ENCODE measurements at places on chromosomes 5 and 9.
A peak's percentile ranks its signal among the peaks of the same experiment; 100 is the strongest.

GRCh38 chr5:71810023-71810422, 90.9 kb downstream of the CARTPT start:
- DNase-seq = no peak

DNA sequence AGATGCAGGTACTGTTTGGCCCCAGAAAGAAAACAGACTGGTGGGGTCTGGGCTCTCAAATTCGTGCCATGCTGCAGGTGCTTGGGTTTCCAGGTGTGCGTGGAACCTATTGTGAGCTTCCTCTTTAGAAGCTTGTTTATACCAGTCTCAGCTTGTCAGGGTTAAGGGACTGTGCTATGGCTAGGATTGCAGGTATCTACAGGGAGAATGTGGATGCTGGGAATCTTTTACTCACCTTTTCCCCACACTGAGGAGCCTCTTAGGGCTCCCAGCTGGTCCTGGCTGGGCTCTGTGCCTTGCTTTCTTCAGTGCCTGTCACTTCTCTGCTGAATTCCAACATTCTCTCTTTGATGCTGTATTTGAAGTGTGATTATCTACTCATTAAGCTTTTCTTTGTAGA, 111.8 kb downstream of the WDR70 start:
- DNase-seq = no peak

GRCh38 chr5:43044181-43044914, 4.2 kb upstream of the ANXA2R start:
- no peak for DNase-seq

DNA sequence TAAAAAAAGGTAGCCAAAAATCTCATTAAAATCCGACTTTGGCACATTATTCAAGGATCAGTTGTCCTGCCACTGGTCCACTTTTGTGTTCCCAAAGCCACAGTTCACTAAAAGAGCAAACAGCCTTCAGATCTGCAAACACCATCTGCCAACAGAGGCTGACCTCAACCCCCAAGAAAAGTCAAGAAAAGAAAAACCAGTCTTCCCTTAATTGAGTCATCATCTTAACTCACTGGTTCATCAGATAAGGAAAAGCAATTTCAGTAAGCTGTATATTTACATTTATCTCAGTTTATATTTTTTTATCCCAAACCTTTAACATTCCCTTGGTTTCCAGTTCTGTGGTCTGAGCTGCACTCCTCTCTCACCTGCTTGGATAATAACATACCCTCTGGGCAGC, 21.2 kb downstream of the RASEF start:
- no peak for DNase-seq

DNA sequence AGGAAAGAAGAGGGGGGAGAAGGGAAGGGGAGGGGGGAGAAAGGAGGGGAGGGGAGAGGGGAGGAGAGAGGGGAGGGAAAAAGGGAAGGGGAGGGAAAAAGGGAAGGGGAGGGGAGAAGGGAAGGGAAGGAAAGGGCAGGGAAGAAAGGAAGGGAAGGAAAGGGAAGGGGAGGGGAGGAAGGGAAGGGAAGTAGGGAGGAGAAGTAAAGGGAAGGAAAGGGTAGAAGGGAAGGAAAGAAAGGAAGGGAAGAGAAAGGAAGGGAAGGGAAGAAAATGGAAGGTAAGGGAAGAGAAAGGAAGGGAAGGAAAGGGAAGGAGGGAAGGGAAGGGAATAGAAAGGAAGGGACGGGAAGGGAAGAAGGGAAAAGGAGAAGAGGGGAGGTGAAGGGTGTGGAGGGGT, 248.2 kb downstream of the EBF1 start:
- DNase-seq = no peak

GRCh38 chr9:121658166-121658565, 6.7 kb downstream of the DAB2IP start:
- no peak for DNase-seq

- DNase-seq = no peak
Measured at GRCh38 chr9:137492464-137493363, 33.6 kb upstream of the NSMF start.

GRCh38 chr5:160237571-160238093, 8.3 kb downstream of the FABP6 start:
- no peak for DNase-seq

GRCh38 chr5:150500905-150501304, 7.0 kb upstream of the NDST1 start:
- no peak for DNase-seq

DNA sequence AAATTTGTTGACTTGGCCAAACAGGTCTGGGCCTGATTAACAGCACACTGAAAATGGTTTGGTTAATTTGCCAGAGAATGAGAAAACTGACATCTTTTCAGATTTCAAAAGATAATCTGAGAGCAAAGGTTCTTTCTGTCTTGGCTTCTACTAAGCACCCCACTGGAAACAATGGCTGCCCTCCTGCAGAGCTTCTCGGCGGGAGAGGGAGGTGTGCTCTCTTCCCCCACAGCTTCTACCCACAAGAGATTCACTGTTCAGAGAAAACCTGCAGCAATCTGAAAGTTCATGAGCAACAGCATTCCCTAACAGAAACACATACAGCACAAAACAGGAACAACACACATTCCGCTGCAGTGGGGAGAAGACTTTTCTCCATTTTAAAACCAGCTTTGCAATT, 3.0 kb downstream of the DNAH5 start:
- DNase-seq = no peak

- DNase-seq = no peak
Measured at GRCh38 chr5:131795228-131795627, 1.6 kb downstream of the FNIP1 start.

GRCh38 chr5:149723374-149723773, 6.7 kb upstream of the PPARGC1B start:
- DNase-seq = no peak

GRCh38 chr5:156513123-156513815, 186.3 kb downstream of the SGCD start:
- no peak for DNase-seq

DNA sequence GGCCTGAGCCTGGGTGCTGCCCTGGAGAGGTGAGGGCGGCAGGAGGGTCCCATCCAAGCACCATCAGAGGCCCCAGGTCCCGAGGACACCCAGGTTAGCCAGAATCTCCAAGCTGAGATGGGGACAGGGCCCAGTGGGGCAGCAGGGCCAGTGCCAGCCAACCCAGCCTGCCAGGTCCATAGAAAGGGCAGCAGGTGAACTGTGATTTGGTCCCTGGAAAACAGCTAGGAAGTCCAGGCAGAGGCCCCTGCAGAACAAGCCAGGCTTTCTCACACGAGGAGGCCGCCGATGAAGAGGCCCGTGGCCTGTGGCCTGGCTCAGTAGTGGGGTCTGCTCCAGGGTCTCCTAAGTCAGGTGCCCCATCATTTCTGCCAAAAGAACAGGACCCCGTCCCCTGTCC, 2.0 kb downstream of the AGPAT2 start:
- DNase-seq = no peak

DNA sequence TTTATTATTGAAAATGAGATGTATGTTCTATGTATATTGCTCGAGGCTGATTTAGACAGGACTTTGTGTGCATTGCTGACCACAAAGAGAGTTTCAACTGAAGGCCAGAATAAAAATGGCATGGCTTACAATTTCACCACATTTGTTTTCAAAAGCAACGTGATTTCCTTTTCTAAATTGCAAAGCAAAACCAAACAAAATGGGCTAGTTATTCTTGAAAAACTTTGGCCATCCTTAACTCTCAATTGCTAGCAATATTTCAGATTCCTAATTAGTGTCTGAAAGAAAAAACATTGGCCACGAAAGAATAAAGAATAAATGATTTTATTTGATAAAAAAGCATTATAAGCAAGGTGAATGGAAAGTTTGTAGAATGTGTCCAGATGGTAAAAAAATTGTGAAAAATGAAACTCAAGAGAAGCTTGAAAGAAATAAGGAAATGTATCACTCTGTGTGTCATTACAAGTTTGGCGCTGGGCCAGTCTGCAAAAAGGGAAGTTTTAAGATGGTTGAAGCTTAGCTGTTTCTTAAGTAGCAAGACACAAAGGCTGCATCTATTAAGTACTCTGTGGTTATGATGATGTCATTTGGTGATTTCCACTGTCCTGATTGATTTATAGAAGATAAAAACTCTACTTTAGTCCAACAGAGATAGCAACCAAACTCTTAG, 89.2 kb upstream of the PRLR start:
- peak; percentile 56 for DNase-seq

- DNase-seq = no peak
Measured at GRCh38 chr5:159915904-159916840, at the start of gene ADRA1B. TSS of gene ADRA1B (plus strand) at chr5:159916482. CDS start at chr5:159916906, 424 bp downstream.

DNA sequence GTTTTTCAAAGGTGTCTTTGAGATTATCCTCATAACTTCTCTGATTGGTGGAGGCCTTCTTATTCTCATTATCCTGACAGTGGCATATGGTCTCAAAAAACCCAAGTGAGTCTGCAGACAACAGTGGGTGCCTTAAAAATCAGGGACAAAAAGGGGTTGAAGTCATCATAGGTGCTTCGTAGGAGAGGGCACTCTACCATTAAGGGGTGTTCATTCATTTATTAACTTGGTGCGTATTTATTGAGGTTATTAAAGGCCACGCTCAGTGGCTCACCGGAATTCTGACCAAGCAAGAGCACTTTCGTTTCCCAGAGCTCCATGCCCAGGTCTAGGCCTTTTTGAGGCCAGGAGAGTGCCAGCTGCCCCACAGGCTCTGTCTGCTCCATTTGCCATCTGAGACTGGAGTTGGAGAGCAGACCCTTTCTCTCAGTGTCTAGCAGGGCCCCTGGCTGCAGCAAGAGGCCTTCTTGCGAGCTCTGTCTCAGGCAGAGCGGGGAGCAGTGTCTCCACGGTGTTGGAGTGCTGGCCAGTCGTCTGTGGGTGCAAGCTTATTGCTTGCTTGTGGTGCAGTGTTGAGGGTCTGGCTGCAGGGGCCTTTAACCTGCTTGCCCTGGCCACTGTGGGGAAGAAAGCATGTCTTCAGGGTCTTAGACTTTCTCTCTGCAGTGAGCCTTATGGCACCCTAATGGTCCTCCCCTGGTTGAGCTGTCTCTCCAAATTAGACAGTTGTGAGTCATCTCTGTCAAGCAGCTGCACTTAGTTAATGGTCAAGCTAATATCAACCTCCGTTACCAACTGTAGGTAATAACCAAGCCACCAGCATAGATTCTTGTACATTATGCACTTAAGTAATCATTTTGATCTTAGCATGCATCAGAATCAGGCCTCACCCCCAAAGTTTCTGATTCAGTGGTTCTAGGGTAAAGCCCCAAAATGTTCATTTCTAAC, 62.6 kb downstream of the IL31RA start:
- peak; percentile 64 for DNase-seq

DNA sequence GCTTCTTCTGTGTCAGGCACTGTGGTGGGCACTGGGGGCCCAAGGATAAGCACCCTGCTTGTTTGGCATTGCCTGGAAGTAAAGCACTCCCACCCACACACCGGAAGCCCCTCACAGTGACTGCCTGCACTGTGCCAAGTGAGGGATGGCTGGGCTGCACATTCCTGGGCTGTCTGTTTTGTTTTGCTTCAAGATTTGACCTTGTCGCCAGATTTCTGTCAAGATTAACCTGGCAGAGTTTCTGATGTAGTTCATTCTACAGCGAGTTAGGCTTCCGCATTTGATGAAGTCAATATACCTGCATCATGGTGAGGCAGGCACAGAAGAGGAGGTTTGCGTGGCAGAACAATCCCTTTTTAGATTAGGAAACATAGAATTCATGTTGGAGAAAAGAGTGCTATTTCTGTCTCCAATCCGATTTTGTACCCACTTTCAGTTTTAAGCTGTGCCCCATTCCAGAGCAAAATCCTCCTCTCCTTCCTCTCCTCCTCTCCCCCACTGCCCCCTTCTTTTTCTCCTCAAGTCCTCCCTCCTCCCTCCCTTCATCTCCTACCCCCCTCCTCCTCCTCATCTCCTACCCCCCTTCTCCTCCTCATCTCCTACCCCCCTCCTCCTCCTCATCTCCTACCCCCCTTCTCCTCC, 14.4 kb upstream of the BOD1 start:
- DNase-seq = no peak

DNA sequence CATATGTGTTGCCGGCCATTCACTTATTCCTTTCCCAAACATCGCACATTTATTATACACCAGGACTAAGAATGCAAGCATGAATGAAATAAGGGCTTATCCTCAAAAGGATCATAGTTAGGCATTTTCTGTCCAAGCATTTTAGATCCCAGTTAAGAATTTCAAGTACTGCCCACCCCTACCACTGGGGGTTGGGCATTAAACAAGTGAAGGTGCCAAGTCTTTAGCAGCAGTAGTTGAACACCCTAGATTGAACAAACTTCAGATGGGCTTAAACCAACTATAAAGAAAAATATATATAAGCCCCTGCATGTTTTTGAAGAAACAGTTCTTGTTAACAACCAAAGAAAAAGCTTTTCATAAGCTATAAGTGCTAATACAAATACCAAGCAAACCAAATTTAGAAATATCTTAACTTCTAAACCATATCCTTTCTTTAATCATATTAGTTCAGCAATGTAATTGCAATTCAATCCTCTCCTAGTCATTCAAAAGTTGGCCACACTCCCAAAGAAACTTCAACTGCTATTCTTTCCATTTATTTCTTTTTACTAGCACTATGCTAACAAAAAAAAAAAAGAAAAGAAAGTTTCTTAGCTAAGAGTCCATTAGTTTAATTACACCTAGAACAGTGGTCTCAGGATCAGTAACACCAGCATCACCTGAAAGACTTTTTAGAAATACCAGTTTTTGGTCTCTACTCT, 149.8 kb downstream of the MLLT3 start:
- no peak for DNase-seq

GRCh38 chr5:102799017-102799416, 43.9 kb downstream of the PAM start:
- DNase-seq = no peak

DNA sequence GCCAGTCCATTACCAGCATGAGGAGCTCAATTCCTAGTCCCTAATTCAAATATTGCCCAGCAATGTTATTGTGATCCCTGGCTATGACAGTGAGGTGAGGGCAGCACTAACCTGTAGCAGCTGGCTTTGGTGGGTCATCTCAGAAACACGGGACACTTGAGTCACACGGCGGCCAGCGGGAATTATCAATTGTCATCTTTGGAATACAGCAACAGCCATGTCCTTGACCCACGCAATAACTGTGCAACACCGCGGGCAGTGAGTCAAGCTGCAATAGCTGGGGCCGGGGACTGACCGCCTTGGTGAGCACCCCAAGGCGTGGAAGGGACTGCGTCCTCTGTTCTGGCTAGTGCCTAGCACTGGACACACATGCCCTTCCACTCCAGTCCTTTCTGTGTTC, 62.5 kb upstream of the ALDH1B1 start:
- DNase-seq = no peak

DNA sequence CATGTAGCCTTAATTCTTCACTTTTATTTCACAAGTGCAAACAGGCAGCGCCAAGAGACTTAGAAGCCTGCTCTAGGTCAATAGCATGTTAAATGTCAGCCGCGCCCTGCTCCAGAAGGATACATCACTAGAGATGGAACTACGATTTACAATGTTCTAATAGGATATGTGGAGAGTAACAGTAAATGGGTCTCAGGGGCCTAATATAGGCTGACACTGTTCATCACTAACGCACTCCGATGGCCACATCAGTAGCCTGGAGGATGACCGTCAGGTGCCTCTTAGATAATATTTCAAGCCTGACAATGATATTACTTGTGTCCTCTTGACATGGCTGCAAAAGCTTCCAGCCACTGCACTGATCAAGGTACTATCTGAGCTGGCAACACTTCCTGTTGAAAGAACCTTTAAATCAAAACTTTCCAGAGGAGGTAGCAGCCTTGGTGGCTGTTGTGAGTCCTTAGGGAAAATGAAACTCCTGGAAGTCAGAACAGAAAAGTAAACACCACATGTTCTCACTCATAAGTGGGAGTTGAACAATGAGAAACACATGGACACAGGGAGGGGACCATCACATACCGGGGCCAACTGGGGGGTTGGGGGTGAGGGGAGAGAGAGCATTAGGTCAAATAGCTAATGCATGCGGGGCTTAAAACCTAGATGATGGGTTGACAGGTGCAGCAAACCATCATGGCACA, 35.0 kb downstream of the PTTG1 start:
- DNase-seq = no peak

GRCh38 chr9:16247188-16247875, 623.1 kb downstream of the BNC2 start:
- DNase-seq = peak; percentile 87
